ENCODE measurements at places on chromosomes 6 and 20.

DNA sequence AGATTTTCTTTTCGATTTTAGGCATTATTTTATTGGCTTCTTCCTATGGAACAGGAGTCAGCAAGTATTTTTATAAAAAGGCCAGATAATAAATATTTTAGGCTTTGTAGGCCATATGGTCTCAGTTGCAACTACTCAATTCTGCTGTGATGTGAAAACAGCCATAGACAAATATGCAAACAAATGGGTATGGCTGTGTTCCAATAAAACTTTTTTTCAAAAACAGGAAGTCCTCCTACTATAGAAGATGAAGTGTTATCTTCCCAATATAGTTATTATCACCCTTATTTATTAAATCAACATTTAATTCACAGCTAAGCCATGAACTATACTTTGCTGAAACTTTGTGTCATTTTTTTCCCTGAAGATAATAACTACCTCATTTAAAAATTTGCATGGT lies 57.2 kb downstream of the CHD6 start:
- no peak for DNase-seq

DNA sequence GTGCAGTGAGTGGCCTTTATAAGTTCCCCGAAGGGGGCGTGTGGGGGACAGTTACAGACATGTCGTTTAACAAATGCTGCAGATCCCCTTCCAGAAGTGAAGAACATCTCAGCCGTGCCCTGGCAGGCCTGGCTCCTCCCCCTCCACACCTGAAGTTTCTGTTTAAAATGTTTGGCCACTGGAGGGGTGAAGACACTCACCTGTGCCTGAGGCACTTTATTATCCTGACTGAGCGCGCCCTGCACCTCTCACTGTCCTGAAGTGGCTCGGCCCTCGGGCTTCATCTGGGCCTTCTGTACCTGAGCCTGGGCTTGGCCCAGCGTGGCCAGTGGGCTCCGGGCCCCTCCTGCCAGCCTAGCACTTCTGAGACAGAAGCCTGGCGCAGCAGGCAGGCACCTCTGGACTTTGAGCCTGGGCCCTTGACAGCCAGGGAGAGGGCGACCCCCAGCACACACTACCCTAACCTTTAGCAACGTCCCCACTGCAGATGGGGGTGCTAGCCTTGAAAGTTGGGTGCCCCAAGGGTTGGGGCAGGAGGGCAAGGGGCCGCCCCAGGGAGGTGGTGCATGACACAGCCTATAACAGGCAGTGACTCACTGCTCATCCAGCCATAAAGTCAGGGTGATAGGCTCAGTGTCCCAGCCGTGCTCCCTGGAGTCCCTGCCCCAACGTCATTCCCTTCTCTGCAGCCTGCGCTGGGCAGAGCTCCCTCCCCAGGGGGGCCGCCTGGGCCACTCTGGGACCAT lies 13.6 kb upstream of the GATA5 start:
- no peak for DNase-seq

GRCh38 chr20:53713328-53714056 lies 119.9 kb upstream of the ZNF217 start:
- DNase-seq, result no peak

DNA sequence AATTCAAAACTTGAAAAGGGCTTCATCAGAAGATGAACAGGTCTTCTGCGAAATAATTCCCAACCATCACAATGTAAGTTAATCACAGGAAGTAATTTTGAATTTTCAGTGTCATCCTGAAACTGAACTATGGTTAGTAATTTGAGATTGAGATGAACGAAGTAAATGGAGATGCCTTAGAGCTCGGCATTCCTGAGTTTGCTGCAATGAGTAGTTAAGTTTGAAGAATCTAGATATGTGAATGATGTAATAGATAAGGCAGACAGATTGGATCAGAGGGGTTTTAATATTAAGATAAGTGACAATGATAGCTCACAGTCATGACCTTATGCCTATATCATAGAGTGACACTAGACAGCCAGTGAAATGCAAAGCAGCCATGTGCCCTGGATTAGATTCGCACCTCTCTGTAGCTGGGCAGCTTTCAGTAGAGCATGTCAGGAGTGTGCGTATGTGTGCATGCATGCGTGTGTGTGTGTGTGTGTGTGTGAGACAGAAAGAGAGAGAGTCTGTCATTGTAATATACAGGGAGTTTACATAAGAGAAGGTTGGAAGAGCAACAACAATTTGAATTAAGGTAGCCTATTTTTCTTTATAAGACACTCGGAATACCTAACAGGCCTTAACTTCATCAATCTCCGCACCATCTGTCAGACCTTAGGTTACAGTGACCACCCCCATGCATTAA lies 233.0 kb downstream of the GMPR start:
- no peak for DNase-seq

DNA sequence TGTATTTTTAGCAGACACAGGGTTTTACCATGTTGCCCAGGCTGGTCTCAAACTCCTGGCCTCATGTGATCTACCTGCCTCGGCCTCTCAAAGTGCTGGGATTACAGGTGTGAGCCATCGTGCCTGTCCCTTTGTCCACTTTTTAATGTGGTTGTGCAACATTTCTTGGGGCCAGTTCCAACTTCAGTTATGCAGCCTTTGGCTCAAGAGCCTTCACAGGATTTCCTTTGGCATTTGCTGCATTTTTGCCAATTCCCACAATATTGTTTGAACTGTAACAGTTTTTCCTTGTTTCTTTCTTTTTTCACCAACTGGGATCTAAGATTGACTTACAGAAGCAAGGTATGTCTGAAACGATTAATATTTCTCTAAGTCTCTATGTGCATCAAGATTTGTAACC lies 63.6 kb downstream of the EDN1 start:
- DNase-seq, result no peak

GRCh38 chr6:76776876-76777275 lies 686.4 kb downstream of the HTR1B start:
- DNase-seq, result no peak

GRCh38 chr6:89051676-89052075 lies 28.9 kb upstream of the PNRC1 start:
- DNase-seq, result no peak

GRCh38 chr20:40933758-40934157 lies 94.9 kb upstream of the TOP1 start:
- DNase-seq, result no peak

GRCh38 chr6:5250911-5251310 lies 9.8 kb downstream of the LYRM4 start:
- no peak for DNase-seq

DNA sequence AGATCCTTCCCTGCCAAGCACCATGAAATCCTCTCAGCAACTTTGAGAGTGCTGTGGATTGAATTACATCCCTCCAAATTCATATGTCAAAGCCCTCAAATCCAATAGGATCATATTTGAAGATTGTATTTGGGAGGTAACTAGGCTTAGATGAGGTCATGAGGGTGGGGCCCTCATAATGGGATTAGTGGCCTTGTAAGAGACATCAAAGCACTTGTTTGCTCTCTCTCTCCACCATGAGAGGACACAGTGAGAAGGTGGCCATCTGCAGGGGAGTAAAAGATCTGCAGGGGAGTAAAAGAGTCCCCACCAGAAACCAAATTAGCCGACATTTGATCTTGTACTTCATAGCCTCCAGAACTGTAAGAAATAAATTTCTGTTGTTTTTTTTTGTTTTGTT lies 298.2 kb downstream of the SAMD5 start:
- DNase-seq, result no peak

DNA sequence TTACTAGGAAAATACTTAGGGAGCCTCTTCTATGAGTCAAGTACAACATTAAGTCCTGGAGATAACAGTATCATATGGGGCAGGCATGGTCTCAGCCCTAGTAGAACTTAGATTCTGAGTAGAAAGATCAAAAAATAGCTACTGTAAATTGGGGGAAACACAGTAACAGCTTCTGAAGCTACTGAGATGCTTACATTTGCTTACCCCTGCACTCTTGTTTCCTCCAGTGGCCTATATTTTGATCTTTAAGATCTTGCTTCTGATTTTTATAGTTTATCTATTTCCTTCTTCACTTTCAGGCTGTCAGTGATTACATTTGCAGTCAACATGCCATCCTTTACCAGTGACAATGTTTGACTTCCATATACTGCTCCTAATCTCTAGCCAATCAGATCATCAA lies 35.3 kb downstream of the HIVEP2 start:
- DNase-seq, result no peak

- no peak for DNase-seq
Observed at GRCh38 chr6:139841794-139842215, 467.4 kb upstream of the CITED2 start.

- DNase-seq, result no peak
Observed at GRCh38 chr6:13718123-13718458, 6.5 kb upstream of the RANBP9 start.

DNA sequence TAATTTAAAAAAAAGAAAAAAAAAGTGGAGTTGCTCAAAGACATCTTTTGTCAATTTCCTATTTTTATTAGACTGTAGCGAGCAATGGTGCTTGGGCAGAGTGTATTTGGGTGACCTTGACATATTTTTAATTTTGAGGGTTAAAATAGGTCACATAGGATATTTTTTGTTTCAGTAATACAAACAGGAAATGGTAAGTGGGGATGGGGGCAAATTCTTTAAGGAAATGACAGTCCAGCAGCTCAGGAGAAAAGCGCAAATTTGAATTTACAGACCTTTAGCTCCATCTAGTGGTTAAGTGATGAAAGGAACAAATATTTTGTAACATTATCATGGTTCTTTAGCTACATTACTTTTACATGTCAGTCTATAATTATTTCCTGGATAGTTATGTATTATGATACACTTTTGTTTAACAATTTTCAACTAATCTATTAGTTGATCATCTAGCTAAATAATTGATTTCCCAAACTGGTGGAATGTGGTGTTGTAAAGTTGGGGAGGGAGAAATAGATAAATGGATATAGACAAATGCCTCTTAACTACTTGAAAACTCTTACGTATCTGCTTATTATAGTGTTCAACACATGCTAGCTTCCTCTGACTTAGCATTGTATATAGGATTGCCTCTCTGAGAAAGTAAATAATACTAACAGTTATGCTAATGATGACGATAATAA lies 10.0 kb downstream of the CITED2 start:
- no peak for DNase-seq

GRCh38 chr6:137738931-137739504 lies 128.0 kb upstream of the TNFAIP3 start:
- no peak for DNase-seq

GRCh38 chr6:11812439-11812838 lies 33.8 kb upstream of the ADTRP start:
- no peak for DNase-seq
